Activated T-helper 1 cell treated with anti-CD3 and anti-CD28 coated beads, Interleukin-2, amount 50 U/mL, for 16 hours (primary cell): ENCODE measurements at places on chromosomes 16 and 17.

GRCh38 chr17:47774331-47774730, 41.3 kb downstream of the TBX21 start:
- no peak for DNase-seq

GRCh38 chr16:23182679-23183542, at the start of gene SCNN1G:
TSS of gene SCNN1G (plus strand) at chr16:23182745. CDS start at chr16:23186272, 3,527 bp downstream.
- no peak for DNase-seq

DNA sequence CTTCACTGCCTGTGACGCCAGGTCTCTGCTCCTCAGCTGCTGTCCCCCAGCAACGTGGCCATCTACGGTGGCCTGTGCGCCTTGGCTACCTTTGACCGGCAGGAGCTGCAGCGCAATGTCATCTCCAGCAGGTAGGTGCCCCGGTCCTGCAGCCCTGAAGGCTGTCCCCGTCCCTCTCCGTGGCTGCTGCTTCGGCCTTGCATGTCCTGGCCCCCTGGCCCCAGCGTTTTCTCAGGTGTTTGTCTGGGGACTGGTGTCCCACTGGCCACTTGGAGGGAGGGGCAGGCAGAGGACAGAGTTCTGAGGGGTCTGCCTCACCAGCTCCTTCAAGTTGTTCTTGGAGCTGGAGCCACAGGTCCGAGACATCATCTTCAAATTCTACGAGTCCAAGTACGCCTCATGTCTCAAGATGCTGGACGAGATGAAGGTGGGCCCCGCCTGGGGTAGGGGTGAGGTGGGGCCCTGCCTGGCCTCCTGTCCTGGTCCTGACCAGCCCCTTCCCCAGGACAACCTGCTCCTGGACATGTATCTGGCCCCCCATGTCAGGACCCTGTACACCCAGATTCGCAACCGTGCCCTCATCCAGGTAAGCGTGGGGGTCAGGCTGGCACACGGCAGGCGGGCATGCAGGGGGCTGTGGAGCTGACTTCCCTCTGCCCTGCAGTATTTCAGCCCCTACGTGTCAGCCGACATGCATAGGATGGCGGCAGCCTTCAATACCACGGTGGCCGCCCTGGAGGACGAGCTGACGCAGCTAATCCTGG, 4.4 kb downstream of the GPS1 start:
- DNase-seq: no peak

DNA sequence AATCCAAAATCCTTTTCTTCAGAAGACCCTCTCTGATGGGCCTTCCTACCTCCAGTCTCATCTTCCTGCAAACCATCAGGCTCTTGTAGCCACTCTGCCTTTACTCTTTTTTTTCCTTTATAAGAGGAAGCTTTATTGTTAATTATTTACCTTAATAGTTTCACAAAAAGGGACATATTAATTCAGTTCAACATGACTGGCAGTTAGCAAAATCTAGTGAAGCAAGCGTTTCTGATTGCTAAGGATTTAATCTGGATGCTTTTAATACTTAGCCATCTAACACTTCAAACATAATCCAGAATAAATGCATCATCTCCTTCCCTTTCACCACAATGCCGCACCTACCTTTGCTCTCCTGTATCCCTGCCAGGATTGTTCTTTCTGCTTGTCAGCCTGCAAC, 62.0 kb downstream of the SPACA3 start:
- DNase-seq: no peak

GRCh38 chr17:82782657-82783207, 30.9 kb downstream of the TBCD start:
- no peak for DNase-seq

DNA sequence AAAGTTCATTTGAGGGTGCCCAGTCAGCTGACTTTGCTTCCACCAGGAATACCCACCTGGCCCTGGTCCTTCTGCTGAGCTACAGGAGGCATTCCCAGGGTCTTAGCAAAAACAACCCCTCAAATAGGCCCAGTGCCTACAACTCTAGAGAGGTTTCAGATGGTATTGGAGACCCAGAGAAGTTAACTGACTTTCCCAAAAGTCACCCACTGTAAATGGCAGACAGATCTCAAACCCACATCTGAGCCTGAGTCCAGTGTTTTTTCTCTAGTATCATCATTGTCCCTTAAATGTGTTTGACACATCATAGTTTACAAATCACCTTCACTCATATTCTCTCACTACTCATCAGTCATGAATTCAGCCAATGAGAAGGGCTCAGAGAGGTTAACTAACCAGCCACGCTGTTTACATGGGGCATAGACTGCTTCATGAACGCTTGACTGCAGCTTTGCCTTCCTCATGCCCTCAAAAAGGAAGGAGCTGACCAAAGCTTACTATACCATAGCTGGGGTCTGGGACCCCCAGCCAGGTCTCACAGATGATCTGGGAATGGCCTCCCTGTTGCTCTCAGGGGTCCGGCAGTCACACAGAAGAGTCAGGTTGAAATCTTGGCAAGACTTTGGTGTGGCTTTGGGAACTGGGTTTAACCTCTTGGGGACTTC, 3.7 kb downstream of the PHOSPHO1 start:
- no peak for DNase-seq
